Hepatocyte (in vitro differentiated cells): ENCODE measurements at places on chromosomes 5 and 9. TPM values are rescaled to one million over a fixed set of nuclear protein-coding genes. Genes with fewer than 3 reads are reported as not detected.

GRCh38 chr9:115604831-115605483 is 487.0 kb upstream of the TNC start:
- no peak for DNase-seq

GRCh38 chr5:135038813-135039270 is 4.8 kb upstream of the PITX1 start:
- no peak for DNase-seq

- DNase-seq, result no peak
Observed at GRCh38 chr9:73031350-73031749, 78.5 kb upstream of the ALDH1A1 start.

DNA sequence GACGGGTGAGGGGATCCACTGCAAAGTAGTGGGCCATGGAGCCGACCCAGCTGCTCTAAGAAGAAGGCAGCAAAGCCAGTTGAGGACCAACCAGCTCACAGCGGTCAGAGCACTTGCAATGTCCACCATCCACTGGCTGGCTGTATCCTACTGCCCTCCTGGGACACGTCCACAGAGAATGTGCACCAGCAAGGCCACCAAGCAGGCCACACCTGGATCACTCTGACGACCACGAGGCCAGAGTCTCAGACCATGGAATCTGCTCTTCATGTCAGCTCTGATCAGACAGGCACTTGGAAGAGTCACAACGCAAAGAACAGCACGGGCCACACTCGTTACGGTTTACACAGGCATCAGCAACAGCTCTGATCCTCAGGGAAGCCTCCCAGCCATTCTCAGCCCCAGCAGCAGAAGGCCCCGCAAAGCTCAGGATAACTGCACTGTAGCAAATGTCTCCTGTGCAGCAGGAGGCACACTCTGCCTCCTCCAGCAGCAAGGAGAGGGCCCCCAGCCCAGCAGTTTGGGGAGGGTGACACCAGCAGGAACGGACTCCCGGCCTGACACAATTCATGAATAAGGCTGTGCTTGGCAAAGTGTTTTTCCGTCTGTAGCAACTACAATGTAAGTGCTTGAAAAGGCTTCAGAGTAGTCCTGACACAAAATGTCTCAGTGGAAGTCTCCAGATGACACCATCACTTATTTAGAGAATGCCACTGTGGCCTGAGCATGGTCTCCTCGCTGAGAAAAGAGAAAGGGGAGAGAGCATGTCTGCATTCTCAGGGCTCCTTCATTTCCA is 15.7 kb downstream of the SEMA4D start:
- DNase-seq, result no peak

GRCh38 chr5:124512236-124512635 is 234.2 kb downstream of the ZNF608 start:
- DNase-seq, result no peak

Gene TAF11L10
- not detected in 2 replicates for polyA plus RNA-seq
